ENCODE measurements at places on chromosomes 6 and 20. TPM values are rescaled to one million over a fixed set of nuclear protein-coding genes. Genes with fewer than 3 reads are reported as not detected.

Gene NRSN1
- total RNA-seq: not detected

Gene FAM83B
- 0.07 TPM for total RNA-seq

Gene SLC22A3
- 35.7 TPM for total RNA-seq

Gene MOXD1
- total RNA-seq: 2.3 TPM

Gene SLC12A5
- total RNA-seq: 11.6 TPM

Gene ZC3H12D
- total RNA-seq: 0.20 TPM

Gene IL22RA2
- not detected for total RNA-seq

Gene NCOA5
- 25.0 TPM for total RNA-seq
